Amniotic stem cell (primary cell): ENCODE measurements at places on chromosomes 12 and 14.

DNA sequence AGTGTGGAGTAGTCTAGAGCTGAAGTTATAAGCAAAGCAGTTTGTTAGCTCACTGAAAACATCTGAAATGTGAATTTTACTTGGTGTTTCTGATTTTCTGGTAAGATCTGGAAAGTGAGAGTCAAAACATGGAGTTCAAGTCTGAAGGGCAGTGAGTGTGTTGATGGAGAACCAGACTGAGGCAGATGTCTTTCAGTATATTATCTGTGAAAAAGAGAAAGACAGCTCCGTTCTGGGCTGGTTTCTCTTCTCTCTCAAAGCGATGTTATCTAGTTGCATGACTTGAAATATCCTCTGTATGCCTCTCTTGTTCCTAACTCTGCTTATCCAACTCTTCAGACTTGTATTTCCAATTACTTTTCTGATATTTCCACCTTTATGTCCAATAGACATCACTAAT, 381.9 kb upstream of the RGS6 start:
- DNase-seq, result no peak

- DNase-seq, result no peak
Measured at GRCh38 chr14:87094913-87095312, 898.1 kb downstream of the GALC start.

DNA sequence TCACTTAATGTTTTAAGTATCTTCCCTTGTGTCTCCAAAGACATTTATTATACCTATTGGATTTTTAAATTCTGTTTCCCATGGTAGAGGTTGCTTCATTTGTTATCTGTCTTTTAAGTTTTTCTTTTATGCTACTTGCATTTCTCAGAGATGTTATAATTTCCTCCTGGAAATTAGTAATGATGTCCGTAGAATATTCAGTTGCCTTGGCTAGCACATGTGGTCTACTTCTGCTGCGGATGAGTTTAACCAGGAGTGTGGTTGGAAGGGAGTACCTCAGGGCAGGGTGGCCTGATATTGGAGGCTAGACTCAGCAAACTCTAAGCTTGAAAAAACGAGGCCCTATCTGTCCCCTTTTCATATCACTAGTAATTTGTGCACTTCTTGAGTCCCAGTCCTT, 8.8 kb upstream of the EVL start:
- DNase-seq, result no peak

- no peak for DNase-seq
Measured at GRCh38 chr12:47360093-47360480, 280.3 kb upstream of the AMIGO2 start.

- DNase-seq, result no peak
Measured at GRCh38 chr12:79617696-79618095, 73.1 kb downstream of the PAWR start.

DNA sequence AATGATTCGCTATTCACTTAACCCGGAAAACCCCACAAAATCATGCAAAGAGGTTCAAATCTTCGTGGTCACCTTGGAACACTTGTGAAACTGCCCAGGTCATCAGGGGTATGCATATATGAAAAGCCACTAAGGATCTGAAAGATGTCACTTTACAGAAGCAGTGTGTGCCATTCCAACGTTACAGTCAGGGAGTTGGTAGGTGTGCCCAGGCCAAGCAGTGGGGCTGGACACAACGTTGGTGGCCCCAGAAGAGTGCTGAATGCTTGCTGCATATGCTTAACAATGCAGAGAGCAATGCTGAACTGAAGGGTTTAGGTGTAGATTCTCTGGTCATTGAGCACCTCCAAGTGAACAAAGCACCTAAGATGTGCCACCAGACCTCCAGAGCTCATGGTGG, 51.1 kb upstream of the EIF5 start:
- no peak for DNase-seq

DNA sequence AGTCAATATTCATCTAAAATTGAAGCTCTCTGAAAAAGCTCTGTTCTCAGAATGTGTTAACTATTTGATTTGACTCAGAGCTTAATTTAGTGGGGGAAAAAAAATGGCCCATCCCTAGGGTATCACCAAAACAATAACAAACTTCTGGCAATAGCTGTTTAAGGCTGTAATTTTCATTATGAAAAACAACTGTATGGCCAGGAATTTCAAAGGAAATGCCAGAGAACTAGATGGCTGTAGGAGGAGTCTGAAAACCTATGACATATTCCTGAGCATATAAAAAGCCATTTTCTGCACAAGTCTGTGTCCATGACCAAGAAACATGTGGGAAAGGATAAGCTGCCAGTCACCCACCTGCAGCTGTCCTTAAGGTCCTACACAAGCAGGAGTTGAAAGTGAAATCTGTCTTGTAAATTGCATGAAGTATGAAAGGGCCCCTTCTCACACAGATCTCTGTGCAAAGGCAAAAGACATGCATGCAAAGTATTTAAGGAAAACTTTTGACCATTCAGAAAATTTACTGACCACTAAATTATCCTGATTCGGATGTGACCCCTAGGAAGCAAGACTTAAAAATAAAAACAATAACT, 299.1 kb downstream of the BTG1 start:
- DNase-seq, result no peak

- no peak for DNase-seq
Measured at GRCh38 chr12:116094475-116094874, 183.0 kb downstream of the MED13L start.

DNA sequence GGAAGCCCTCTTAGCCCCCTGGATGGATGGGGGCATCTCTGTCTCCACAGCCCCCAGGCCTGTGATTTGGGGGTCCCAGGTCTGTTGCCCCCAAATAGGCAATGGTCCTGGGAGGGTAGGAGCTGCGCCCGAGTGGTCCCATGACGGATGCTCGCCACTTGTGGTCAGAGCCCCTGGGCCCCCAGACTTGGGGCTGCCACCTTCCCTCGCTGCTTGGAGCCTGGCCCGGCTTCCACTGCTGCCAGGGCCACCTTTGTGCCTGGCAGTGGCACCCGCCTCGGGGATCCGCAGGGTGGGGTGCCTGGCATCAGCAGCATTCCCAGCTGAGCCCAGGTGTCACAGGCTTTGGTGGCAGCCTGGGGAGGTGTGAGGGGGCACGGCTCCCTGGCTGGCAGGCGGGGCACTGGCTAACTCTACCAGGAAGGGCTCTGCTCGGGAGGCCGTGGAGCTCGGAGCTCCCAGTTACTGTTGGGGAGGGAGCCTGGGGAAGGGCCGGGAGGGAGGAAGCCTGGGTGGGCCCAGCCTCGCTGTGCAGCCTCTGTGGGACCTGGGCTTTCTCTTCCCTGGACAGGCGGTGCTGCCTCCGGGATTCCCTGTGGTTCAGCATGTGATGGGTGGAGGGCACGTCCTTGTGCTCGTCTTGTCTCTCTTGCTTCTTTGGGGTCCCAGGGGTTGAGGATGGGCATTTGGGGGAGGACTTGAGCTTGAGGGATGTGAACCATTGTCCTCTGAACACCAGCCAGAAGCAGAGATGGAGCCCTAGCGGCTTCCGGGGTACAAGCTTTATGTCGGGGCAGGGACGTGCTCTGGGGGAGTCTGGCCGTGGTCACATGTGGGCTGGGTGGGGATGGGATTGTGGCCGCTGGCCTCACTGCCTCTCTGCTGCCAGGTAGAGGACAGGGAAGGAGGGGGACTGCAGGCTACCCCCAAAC, 5.4 kb downstream of the KIF26A start:
- no peak for DNase-seq

GRCh38 chr14:35221462-35221861, 70.7 kb upstream of the PSMA6 start:
- DNase-seq, result no peak

DNA sequence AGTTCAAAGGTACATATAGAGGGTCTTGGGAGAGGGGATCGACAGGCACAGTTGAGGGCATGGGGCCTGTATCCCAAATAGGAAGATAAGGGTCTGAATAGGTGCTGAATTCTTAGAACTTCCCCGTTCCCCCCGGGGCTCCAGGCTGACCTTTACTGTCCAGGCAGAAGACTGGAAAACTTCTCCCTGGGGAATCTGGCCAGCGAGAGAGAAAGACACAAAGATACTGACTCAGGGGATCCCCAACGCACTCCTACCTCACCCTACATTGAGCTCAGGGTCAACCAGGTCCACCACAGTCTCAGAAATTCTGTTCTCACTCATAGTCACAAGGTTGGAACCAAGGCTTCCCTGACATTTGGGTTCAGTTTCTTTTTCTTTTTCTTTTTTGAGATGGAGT, 46.2 kb downstream of the ACACB start:
- no peak for DNase-seq

GRCh38 chr12:6868211-6869048, 1.1 kb downstream of the TPI1 start:
- DNase-seq, result no peak

DNA sequence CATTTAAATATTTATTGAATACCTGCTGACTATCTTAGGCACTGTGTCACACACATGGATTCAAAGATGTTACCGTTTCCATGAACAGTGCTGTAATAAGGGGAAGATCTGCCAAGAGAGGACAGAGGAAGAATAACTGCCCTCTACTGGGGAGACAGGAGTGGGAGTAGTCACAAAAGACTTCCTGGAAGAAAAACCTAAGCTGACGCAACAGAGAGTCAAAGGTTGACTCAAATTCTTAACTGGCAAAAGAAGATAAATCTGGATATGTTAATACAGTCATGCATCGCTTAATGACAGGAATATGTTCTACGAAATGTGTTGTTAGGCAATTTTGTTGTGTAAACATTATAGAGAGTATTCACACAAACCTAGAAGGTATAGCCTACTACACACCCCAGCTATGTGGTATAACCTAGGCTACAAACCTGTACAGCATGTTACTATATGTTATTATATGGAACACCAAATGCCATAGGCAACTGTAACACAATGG, 51.5 kb downstream of the DCAF5 start:
- DNase-seq, result peak; percentile 74

DNA sequence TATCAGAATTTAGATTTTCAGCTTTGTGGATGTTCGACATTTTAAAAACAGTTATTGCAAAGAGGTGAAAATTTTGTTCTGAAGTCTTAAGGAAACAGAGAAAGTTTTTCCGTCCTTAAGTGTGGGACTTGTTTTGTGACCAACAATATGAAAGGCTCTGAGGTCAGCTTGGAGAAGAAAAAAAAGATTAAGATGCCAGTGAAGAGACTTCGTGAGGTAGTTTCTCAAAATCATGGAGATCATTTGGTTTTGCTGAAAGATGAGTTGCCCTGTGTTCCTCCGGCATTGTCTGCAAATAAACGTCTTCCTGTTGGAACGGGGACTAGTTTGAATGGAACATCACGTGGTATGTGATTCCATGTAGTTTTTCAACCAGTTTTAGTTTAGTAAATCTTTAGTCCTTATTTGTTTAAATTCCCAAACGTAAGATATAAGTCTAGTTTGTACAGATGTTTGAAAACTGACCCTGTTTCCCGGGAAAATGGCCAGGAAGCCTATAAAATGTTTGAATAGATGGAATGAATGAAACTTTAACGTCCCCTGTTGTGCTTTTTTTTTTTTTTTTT, 682 bp downstream of the KIAA0586 start:
- DNase-seq, result peak; percentile 13

- DNase-seq, result no peak
Measured at GRCh38 chr12:64691227-64691794, 67.9 kb downstream of the GNS start.

DNA sequence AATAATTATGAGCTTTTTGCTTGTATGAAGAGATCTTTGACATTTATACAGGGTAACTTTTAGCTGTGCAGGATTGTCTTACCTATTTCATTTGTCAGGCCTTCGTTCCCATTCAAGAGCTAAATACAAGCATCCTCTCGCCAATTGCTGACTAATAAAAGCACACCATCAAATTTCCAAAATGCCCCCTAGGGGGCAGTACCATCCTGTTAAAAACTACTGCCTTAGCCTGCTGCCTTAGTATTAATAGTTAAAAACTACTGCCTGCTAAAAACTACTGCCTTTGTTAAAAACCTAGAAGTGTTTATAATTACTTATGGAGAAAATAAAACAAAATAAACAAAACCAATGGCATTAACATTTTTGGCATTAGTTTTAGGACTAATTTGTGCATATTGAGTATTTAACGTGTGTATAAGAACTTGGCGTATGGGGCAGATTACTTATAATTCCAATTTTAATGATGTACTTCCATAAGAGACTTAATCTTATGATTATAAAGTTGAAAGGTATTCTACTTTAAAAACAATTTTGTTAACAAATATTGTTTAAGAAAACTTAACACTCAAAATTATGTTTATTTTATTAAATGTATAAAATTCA, 3.0 kb upstream of the IFI27L2 start:
- peak; percentile 47 for DNase-seq

DNA sequence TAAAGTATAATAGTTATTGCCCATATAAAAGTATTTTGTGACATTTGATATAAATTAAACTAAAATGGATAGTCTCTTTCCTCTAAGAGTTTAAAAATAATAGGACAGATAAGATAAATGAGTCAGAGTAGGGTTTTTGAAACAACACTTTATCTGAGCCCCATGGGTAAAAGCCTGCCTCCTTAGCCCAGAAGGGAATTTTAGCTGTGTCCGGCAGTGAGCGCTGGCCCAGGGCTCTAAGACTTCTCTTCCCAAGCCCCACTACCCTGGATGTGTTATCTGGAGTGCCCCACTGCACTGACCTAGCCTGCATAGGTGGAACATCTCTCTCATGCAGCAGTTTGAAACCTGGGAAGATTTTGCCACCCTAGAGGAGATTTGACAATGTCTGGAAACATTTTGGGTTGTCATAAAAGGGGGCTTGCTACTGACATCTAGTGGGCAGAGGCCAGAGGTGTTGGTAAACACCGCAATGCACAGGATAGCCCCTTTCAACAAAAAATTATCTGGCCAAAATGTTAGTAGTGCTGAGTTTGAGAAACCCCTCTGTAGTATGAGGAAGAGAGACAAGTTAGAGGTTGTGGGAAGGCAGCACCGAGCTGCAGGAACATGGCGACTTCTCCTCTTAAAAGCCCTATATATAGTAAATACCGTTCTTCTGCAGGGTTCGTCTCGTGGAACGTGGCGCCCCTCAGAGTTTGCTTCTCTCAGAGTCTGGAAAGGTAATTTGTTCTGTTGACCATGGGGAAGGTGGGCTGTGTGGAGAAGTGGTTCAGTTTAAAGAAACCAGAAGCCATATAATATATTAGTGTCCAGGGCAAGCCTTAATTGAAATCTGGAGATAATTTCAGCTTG, 29.3 kb upstream of the ATF1 start:
- no peak for DNase-seq

DNA sequence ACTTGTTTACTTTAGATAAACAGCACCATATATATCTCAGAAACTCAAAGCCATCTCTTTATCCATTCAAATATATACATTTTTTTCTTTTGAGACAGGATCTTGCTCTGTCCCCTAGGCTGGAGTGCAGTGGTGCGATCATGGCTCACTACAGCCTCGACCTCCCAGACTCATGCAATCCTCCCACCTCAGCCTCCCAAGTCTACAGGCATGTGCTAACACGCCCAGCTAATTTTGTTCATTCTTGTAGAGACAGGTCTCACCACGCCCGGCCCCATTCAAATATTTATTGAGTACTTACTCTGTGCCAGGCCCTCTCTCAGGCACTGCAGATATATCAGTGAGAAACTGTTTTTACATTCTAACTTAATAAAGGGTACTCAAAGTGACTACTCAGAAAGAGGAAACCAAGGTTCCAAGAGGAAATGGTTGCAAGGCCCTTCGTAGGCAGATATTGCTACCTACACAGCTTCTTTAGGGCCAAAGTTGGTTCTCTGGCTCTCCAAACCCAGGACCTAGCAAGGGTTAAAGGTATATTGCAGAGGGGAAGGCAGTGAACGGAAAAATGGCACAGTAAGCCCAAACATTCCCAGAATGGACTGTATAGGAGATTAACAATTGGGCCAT, 2.9 kb downstream of the ATXN3 start:
- DNase-seq, result no peak

- DNase-seq, result no peak
Measured at GRCh38 chr14:100654814-100655740, 67.9 kb upstream of the BEGAIN start.
